ENCODE measurements at places on chromosomes 1 and 21.
A peak's percentile ranks its signal among the peaks of the same experiment; 100 is the strongest.

- no peak for DNase-seq
Measured at GRCh38 chr1:31995263-31995662, 18.4 kb upstream of the KHDRBS1 start.

GRCh38 chr1:164685266-164686035 lies 126.5 kb downstream of the PBX1 start:
- no peak for DNase-seq

DNA sequence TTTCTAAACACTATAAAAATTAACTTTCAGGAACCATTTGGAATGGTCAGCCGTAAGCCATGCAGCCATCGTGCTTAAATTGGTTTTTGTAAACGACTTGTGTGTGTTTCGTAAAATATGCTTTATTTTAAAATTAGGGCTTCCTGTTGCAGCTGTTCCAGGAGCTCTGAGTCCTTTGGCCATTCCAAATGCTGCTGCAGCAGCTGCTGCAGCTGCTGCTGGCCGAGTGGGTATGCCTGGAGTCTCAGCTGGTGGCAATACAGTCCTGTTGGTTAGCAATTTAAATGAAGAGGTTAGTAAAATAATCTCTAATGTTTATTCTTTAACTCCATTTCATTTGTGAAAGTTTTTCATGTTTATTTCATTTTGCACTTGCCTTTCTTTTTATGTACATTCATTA lies 83.1 kb downstream of the PTBP2 start:
- no peak for DNase-seq

- DNase-seq: no peak
Measured at GRCh38 chr1:91684481-91685196, 184.0 kb downstream of the CDC7 start.

DNA sequence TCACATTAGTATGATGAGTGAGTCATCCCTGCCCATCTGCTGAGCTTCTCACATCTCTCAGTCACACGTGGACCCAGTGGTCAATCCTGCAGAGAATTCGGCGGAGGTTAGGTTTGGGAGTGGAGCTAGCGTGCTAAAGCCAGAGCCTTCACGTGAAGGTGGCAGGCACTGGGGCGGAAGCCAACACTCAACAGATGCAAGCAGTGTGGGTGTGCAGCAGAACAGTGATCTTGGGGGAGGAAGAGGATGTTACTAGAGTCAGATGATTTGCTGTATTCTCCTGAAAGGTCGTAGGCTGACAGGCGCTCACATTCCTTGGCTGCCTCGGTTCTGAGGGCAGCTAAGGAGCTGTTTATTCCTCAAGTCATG lies 6.7 kb downstream of the C1orf115 start:
- no peak for DNase-seq

GRCh38 chr1:154821083-154821482 lies 49.0 kb downstream of the KCNN3 start:
- DNase-seq: no peak

GRCh38 chr1:19083081-19083480 lies 126.6 kb upstream of the IFFO2 start:
- no peak for DNase-seq

DNA sequence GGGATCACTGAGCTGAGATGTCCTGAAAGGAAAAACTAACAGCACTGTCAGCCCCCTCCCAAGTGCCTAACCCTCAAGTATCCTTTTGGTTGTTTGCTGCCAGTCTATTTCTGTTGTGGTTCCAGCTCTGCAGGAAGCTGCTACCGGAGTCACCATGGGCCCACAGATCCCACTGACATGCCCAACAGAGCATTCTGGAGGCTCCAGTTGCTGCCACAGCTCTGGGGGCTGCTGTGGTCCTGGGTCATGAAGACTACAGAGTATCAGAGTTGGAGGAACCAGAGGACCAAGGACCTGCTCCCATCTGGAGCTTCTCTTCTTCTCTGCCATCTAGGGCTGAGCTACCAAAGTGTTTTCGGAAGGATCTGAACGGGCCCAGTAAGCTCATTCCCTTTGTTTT lies 910 bp downstream of the LCE3A start:
- DNase-seq: no peak

- no peak for DNase-seq
Measured at GRCh38 chr1:113253187-113253586, 137.1 kb upstream of the MAGI3 start.

DNA sequence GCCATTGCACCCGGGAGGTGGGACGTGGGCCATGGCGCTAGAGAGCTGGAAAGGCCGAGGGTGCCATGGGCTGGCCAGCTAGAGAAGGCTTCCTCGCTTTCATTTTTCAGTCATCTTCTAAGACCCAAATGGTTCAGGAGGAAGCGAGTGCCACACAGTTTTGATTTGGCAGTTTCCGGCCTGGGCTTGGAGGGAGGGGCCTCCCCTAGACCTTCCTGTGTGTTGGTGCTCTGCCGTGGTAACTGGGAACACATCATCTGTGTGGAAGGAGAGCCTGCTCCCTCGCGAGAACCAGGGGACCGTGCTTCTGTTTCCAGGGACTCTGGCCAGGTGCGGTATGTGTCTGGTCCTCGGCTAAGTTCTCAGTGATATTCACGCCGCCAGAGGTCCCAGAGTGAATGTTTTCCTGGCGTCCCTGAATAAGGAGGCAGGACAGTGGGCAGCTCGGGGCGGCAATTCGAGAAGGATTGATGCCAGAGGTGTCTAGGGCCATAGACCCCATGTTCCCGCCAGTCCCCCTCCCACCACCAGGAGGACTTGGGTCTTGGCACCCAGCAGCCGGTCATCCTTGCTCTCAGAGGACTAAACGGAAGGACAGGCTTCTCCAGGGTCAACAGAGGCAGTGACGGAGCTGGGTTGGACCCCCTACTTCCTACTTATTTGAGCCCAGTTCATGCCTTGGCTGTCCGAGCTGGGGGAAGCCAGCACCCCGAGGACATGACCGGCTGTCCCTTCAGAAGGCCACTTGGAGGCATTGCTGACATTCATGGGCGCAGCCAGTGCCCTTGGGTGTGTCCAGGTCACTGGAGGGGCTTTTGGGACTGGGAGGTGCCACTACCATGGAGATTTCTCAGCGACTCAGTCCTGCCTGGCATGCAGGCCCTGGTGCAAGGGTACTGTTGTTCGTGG lies 2.7 kb upstream of the NPHP4 start:
- no peak for DNase-seq

DNA sequence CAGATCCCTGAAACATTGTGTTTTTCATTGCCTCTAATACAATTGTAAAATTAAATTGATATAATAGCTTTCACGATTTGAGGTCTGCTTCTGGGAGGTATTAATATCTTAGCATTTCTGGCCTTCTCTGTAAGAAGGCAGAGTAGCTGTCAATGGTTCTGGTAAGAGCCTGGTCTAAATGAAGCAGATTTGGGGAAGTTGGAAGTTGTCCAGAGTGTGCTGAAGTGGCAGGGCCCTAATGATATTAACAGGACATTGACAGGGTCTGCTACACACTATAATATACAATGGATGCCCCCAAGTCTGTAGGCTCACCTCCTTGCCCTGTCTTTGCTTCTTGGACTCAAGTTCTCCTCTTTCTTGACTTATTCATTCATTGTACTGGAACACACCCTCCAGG lies 99.5 kb downstream of the C4BPA start:
- DNase-seq: no peak

- no peak for DNase-seq
Measured at GRCh38 chr1:110188035-110188618, 22.0 kb upstream of the KCNC4 start.

GRCh38 chr21:45383111-45383614 lies 21.8 kb upstream of the COL18A1 start:
- no peak for DNase-seq

GRCh38 chr1:240888039-240888786 lies 276.3 kb upstream of the GREM2 start:
- peak; percentile 51 for DNase-seq

DNA sequence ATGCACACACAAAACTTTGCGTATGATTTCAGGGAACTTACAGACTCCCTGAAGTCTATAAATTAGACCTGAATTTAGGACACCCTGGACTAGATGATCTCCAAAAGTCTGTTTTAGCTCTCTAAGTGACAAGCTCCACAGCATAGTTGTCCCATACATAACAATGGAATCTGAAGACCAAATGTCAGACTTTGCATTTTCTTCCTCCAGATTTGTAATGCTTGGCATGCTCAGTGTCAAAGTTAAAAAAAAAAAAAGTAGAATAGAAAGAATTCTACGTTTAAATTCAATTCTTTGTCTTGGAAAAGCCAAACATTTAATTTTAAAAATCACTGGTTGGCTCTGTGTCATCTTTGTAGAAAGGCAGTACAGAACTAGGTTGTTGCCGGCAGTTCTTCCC lies 66.7 kb downstream of the OLFML2B start:
- no peak for DNase-seq

DNA sequence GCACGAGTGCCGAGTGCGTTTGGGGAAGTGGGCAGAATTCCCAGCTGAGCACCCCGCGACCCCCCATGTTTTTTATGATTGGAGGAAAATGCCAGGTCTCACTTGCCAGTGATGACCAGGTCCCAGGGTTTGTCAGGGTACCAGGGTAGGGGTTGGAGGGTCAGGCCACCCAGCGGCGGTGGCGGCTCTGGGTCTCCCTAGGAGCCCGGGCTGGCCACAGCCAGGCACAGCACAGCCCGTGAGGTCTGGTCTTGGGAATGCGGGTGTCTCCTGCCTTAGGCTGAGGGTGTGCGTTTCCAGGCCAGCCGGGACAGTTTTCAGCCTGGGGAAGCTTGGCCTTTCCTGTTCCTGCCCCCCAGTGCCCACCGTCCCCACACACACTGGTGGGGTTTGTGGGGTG lies 22.7 kb downstream of the PRKCZ start:
- no peak for DNase-seq

- no peak for DNase-seq
Measured at GRCh38 chr1:7614576-7615074, 156.5 kb upstream of the VAMP3 start.

- DNase-seq: no peak
Measured at GRCh38 chr1:193846876-193847604, 660.6 kb upstream of the B3GALT2 start.

All from NCI-H774 (cell line).